Renal cortical epithelial cell (primary cell): ENCODE measurements at places on chromosomes 5 and 9. TPM values are rescaled to one million over a fixed set of nuclear protein-coding genes. Genes with fewer than 3 reads are reported as not detected.
A peak's percentile ranks its signal among the peaks of the same experiment; 100 is the strongest.

The TMOD1 gene
- total RNA-seq, result 1.6 and 6.5 TPM in 2 replicates

DNA sequence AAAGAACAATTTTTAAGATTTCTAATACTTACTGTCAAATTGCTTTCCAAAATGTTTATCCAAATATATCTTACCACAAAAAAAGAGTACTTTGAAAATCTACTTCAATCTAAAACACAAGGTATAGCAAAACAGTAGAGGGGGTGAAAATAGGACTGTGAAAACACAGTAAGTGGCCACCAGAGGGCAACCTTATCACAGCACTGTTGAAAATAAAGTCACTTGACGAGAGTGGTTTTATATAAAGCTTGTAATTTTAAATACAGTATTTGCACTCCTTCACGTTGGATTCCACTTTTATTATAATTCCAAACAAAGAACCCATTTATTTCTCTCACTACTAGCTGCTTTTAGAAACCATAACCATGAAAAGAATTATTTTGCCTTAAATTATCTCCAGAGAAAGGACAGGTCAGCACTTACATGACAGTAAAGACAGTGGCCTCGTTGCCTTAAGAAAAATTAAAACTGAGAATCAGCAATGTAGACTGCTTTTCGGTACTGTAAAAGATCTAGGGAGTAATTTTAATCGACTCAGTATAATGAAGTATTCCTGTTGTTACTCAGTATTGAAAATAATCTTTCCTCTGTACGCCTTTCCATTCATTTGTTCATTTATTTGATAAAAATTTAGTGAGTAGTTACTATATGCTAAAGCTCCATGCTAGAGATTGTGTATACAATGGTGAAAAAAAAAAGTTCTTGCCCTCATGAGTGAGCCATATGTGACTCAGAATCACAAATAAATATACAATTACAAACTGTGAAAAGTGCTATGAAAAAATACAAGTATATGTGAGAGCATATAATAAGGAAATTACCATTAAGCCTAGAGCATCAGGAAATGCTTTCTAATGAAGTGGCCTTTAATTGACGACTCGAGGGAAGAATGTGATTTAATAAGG lies 40.0 kb upstream of the CDK5RAP2 start:
- DNase-seq, result peak; percentile 70

The GABRA6 gene
- total RNA-seq, result not detected in 2 replicates

The SNX2 gene
- total RNA-seq, result 84.2 and 101 TPM in 2 replicates

DNA sequence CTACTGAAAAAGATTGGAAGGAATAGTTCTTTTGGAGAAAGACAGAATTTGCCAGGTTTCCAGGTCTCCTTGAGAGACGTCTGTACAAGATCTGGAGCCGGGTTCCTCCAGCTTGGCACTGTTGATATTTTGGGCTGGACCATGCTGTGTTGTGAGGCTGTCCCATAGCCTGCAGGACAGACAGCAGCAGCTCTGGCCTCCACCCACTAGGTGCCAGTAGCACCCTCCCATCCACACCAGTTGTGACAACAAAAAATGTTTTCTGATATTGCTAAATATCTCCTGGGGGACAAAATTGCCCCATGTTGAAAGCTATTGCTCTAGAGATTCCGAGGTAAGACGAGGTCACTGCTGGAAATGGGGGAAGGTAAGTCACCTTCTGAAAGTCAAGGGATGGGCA lies 287.7 kb upstream of the DAP start:
- DNase-seq, result no peak

DNA sequence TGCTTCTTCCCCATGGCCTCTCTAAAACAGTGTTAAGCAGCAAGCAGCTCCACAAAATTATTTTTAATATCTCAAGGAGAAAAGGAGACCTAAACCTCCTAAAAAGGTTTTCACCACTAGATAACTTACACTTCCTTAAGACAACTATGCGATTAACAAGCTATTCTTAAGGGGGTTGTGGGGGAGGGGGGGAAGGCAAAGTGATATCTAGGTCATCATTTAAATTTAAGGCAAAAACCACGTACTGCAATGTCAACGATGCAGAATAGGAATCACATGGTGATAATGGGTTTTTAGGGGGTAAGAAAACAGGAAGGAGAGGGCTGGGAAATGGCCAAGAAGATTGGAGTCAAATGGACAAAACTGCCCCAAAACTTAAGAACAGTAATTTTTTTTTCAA lies 32.6 kb downstream of the CSNK1A1 start:
- DNase-seq, result no peak

GRCh38 chr9:22005702-22006606 lies 3.2 kb downstream of the CDKN2B start:
- no peak for DNase-seq

DNA sequence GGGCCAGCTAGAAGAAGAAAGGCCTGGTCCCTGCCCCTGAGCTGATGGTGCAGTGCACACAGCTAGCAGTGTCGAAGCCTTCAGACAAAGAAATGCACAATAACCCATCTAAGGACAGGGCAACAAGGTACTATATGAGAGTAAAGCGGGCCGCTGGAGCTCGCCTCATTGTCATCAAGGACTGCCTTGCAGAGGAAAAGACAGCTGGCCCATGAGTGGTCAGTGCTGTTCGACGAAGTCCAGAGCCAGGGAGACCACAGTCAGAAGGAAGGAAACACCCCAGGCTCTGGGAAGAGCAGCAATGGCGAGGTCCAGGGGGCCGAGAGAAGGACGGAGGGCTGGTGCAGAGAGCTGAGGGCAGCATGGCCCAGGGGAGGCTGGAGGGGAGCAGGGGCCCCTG lies 17.3 kb downstream of the ATPSCKMT start:
- no peak for DNase-seq

- DNase-seq, result no peak
These were observed 340.7 kb downstream of the ENC1 start for GRCh38 chr5:74299833-74300232.

The MELK gene
- 6.3 and 33.0 TPM in 2 replicates for total RNA-seq
